ENCODE measurements at places on chromosomes 2 and 18.

DNA sequence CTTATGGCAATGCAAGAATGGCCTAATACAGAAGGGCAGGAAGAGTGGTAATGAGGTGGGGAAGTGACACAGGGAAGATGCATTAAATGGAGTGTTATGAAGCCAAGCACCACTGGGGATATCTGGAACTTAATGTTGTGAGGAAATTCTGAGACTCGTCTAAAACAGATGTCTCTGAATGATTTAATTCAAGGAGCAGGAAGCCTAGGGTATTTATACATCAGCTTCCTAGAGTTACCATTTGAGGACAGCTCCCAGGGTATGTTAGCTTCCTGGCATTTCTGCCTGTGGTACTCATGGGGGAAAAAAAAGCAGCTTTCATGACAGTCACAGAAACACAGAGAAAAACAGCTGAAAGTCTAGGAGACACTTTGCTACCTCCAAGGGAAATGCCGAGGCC lies 989.5 kb downstream of the CBLN2 start:
- no peak for DNase-seq

GRCh38 chr2:217907266-217907665 lies 95.5 kb downstream of the TNS1 start:
- no peak for DNase-seq

GRCh38 chr2:239825705-239825979 lies 199.5 kb downstream of the NDUFA10 start:
- no peak for DNase-seq

DNA sequence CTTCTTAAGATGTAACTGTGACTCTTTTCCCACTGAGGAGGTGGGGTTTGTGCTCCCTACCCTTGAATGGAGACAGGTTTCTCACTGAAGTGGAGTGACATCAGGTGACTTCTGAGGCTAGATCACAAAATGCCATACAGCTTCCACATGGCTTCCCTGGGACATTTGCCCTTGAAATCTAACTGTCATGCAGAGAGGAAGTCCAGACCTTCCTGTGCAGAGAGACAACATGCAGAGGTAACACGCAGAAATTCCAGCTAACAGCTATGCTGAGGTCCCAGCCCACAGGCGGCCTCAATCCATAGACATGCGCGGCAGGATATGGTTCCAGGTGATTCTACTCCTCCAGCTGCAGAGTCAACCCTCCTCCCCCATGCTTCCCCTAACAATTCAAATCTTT lies 119.0 kb downstream of the TRIB2 start:
- no peak for DNase-seq

GRCh38 chr2:156396126-156396525 lies 40.1 kb upstream of the GPD2 start:
- DNase-seq, result peak; percentile 45

GRCh38 chr2:10407432-10407831 lies 40.7 kb downstream of the ODC1 start:
- DNase-seq, result no peak

DNA sequence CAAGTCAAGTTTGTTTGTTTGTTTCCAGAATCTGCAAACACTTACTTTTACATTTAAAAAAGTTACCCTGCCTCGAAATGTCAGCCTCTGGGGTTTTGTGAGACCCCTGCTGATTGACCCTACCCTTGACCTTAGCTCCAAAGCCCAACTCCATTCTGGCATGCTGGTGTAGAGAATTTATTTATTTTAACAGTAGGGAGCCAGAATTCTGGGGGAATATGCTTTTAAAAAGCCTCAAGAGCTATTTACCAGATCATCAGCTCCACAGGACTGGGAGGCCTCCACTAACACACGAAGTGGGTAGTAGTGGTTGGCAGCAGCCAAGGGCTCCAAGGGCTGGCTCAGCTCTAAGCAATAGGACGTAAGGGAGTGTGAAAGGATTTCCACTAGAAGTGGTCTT lies 23.2 kb upstream of the GREB1L start:
- no peak for DNase-seq

DNA sequence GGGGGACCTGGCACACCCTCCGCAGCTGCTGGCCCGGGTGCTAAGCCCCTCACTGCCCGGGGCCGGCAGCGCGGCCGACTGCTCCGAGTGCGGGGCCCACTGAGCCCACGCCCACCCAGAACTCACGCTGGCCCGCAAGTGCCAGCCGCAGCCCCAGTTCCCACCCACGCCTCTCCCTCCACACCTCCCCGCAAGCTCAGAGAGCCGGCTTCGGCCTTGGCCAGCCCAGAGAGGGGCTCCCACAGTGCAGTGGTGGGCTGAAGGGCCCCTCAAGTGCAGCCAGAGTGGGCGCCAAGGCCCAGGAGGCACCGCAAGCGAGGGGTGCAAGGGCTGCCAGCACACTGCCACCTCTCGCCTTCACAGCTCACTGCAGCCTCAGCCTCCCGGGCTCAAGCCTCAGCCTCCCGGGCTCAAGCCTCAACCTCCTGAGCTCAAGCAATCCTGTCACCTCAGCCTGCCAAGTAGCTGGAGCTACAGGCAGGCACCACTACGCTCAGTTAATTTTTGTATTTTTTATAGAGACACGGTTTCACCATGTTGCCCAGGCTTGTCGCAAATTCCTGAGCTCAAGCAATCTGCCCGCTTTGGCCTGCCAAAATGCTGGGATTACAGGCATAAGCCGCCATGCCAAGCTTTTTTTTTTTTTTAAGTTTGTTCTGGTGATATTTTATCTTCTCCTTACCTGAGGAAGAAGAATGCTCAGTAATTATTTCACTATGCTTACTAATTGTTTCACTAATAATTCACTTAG lies 71.7 kb upstream of the CDCA7 start:
- no peak for DNase-seq

GRCh38 chr2:236342507-236342906 lies 78.3 kb upstream of the ASB18 start:
- no peak for DNase-seq

GRCh38 chr2:152431370-152432098 lies 96.6 kb downstream of the FMNL2 start:
- no peak for DNase-seq

- DNase-seq, result no peak
These were observed 6.2 kb downstream of the RHOB start for GRCh38 chr2:20453087-20453486.

DNA sequence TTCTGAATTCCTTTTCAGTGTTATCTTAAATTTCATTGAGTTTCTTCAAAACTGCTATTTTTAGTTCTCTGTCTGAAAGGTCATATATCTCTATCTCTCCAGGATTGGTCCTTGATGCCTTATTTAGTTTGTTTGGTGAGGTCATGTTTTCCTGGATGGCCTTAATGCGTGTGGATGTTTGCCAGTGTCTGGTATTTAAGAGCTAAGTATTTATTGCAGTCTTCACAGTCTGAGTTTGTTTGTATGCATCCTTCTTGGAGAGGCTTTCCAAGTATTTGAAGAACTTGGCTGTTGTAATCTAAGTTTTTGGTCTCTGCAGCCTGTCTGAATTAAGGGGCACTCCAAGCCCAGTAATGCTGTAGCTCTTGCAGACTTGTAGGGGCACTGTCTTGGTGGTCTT lies 249.3 kb downstream of the ZNF385B start:
- no peak for DNase-seq

- DNase-seq, result peak; percentile 20
These were observed 1.7 kb upstream of the SMAD4 start for GRCh38 chr18:51028201-51028805.

DNA sequence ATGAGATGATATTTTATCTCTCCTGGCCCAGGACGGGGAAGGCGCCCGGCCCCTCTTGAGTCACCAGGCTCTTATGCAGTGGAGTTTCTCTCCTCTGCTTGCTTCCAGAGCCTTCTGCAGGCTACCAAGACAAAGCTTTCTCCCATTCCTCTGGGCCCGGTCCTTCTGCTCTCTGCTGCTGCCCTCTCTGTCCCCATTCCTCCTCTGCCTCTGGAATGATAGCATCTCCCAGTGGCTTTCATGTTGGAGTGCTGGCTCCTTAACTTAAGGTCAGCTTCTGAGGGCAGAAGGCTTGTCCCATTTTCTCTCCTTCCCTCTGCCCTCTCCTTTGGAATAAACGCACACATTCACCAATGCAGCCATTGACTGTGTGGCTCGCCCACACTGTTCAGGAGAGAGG lies 86.2 kb downstream of the SDC1 start:
- DNase-seq, result no peak

- DNase-seq, result no peak
These were observed 408.7 kb downstream of the PIK3C3 start for GRCh38 chr18:42363446-42364441.

DNA sequence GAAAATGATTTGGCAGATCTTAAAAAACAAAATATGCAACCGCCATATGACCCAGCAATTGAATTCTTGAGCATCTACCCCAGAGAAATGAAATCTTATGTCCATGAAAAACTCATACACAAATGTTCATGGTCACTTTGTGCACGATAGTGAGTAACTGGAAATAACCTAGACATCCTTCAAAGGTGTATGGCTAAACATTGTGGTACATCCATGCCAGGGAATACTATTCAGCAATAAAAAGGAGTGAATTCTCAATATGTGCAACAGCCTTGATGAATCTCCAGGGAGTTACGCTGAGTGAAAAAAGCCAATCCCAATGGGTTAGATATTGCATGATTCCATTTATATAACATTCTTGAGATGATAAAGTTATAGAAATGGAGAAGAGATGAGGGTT lies 112.7 kb upstream of the SMAD2 start:
- DNase-seq, result no peak

DNA sequence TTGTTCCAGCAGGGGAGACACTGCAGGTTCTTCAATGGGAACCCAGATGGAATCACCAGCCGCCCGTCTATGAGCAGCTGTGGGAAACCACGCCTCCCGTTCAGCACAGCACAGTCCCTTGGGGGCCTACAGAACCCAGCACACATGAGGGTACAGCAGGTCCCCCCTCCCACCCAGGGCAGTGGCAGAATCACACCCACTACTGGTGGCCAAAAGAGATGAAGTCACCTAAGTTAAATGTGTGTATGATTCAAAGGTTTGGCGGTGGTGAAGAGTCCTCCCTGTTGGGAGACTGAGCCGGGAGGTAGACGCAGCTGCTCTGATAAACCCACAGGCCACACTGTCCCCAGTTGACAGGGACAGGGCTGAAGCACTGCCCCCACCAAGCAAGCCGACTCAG lies 44.3 kb downstream of the L3MBTL4 start:
- no peak for DNase-seq

GRCh38 chr18:49804096-49804495 lies 9.2 kb downstream of the ACAA2 start:
- no peak for DNase-seq

DNA sequence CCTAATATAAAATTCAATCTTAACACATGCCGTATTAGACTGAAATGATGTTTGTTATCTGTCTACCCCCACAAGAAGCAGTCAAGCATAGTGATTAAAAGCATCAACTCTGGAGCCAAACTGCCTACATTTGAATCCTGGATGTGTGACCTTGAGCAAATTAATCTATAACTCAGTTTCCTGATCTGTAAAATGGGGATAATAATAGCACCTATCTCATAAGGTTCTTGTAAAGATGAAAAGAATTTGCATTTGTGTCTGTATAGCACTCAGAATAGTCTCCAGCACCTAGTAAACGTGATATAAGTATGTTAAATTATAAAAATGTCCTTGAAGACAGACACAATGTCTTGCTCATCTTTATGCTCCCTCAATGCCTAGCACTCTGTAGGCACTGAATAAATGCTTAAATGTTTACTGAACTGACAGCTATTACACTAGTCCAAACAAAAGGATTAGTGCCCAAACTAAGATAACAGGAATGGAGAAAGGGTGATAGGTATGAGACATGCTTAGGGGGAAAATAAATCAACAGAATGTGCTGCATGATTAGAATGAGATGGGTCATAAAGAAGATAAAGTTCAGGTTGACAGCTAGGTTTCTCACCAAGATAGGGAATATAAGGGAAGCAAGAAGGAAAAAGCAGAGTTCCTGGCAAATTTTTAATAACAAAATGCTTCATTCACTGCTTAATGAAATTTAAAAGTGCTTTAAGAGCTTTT lies 180.6 kb downstream of the ATAD2B start:
- DNase-seq, result no peak

DNA sequence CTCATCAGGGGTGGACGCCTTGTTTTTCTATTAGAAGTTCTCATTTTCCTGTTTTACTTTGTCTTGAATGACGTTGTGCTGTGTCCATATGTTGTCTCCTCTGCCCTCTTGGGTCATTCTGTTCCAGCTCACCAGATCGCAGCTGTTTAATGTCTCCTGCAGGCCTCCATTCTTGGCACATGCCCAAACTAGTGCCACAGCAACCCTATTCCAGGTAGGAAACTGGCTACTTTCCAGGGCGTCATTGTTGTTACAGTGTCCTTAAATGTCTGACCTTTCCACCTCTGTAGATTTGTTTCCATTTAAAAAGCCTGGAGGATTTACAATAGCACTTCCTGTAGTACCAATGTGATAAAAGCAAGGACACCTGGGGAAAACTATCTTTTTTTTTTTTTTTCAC lies 500.7 kb downstream of the METTL4 start:
- DNase-seq, result no peak

- no peak for DNase-seq
These were observed 163.0 kb downstream of the PHLPP1 start for GRCh38 chr18:62878305-62878704.

GRCh38 chr2:80591233-80591632 lies 286.7 kb upstream of the LRRTM1 start:
- no peak for DNase-seq

- no peak for DNase-seq
These were observed 41.9 kb upstream of the SETBP1 start for GRCh38 chr18:44638811-44639210.

DNA sequence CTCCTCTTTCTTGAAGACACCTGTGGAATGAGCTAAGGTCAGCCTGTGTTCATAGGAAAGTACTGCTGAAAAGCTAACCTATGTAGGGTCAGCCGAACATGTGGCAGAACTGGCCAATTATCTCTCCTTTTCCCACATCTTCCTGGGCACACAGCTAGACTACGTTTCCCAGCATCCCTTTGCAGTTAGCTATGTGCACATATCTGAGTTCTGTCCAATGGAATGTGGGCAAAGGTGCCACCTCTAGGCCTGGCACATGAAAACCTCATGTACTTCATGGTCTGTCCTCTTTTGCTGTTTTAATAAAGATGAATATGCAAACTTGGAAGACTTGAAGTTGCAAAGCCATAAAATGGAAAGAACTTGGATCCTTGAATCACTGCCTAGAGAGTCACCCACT lies 352.6 kb downstream of the TNS1 start:
- DNase-seq, result no peak

GRCh38 chr2:30708491-30709290 lies 98.6 kb downstream of the CAPN13 start:
- no peak for DNase-seq
